ENCODE measurements at places on chromosomes 4 and X. TPM values are rescaled to one million over a fixed set of nuclear protein-coding genes. Genes with fewer than 3 reads are reported as not detected.

ATP2B3 gene
- total RNA-seq = 0.10 TPM

CYP4V2 gene
- 3.5 TPM for total RNA-seq

NLRP2B gene
- total RNA-seq = not detected

GSX2 gene
- not detected for total RNA-seq

GASK1B gene
- 0.63 TPM for total RNA-seq

F9 gene
- total RNA-seq = not detected
